Endothelial cell of umbilical vein (primary cell): ENCODE measurements at places on chromosomes 11 and 22. TPM values are rescaled to one million over a fixed set of nuclear protein-coding genes. Genes with fewer than 3 reads are reported as not detected.

Gene IGSF22
- total RNA-seq = not detected in 2 replicates

Gene VSIG2
- 3.6 and 7.0 TPM in 2 replicates for total RNA-seq

Gene SLC37A2
- 1.1 and 1.3 TPM in 2 replicates for total RNA-seq

Gene BAIAP2L2
- total RNA-seq = 0.16 and 0.20 TPM in 2 replicates

Gene CCDC116
- total RNA-seq = 0.33 and 0.53 TPM in 2 replicates

Gene ANKK1
- total RNA-seq = not detected in 2 replicates

Gene P2RX3
- total RNA-seq = not detected in 2 replicates

Gene IGF2
- 21.0 and 34.1 TPM in 2 replicates for total RNA-seq

Gene MRPL17
- total RNA-seq = 86.8 and 87.2 TPM in 2 replicates

Gene ACR
- total RNA-seq = 4.1 and 4.9 TPM in 2 replicates

Gene PGA5
- not detected in 2 replicates for total RNA-seq

Gene VPREB1
- total RNA-seq = not detected in 2 replicates

Gene ALDH3B1
- 0.13 and 0.37 TPM in 2 replicates for total RNA-seq

Gene CSF2RB
- 20.6 and 24.9 TPM in 2 replicates for total RNA-seq

Gene ASCL2
- not detected in 2 replicates for total RNA-seq

Gene SLC22A25
- total RNA-seq = not detected in 2 replicates

Gene OR51E1
- total RNA-seq = not detected in 2 replicates

Gene ST14
- total RNA-seq = not detected in 2 replicates

Gene NAGA
- 29.0 and 33.1 TPM in 2 replicates for total RNA-seq

Gene CYP2D6
- total RNA-seq = 0.91 and 0.97 TPM in 2 replicates

Gene RAB38
- total RNA-seq = 2.1 and 3.6 TPM in 2 replicates

Gene AMOTL1
- 37.8 and 41.8 TPM in 2 replicates for total RNA-seq

Gene AIFM3
- total RNA-seq = not detected in 2 replicates

Gene IL17REL
- 0.12 and 0.15 TPM in 2 replicates for total RNA-seq

Gene AQP11
- 0.22 and 0.35 TPM in 2 replicates for total RNA-seq

Gene OR8K3
- total RNA-seq = not detected in 2 replicates

Gene GLB1L3
- total RNA-seq = not detected in 2 replicates

Gene TREH
- not detected in 2 replicates for total RNA-seq

Gene ANGPTL5
- not detected in 2 replicates for total RNA-seq

Gene ADAMTS15
- total RNA-seq = not detected in 2 replicates

Gene MS4A6A
- 2.7 and 2.9 TPM in 2 replicates for total RNA-seq

Gene KCNK7
- total RNA-seq = 0.60 and 1.3 TPM in 2 replicates

Gene KRTAP5-2
- total RNA-seq = not detected in 2 replicates

Gene SMC1B
- total RNA-seq = 0.07 TPM in 1 of 2 replicates, not detected in the other

Gene NTM
- total RNA-seq = 1.00 and 1.0 TPM in 2 replicates

Gene APOA4
- not detected in 2 replicates for total RNA-seq

Gene KDM4E
- not detected in 2 replicates for total RNA-seq

Gene KIF18A
- total RNA-seq = 14.1 and 18.5 TPM in 2 replicates

Gene DRD4
- total RNA-seq = 0.24 TPM in 1 of 2 replicates, not detected in the other

Gene PDGFB
- 240 and 273 TPM in 2 replicates for total RNA-seq

Gene VSIG10L2
- not detected in 2 replicates for total RNA-seq

Gene C22orf31
- not detected in 2 replicates for total RNA-seq

Gene C11orf97
- not detected in 2 replicates for total RNA-seq

Gene C11orf87
- not detected in 2 replicates for total RNA-seq

Gene PRR33
- not detected in 2 replicates for total RNA-seq

Gene PANX3
- not detected in 2 replicates for total RNA-seq

Gene FAM111B
- total RNA-seq = 17.4 and 21.9 TPM in 2 replicates

Gene KDM4D
- 1.0 and 1.3 TPM in 2 replicates for total RNA-seq

Gene SLC22A9
- total RNA-seq = not detected in 2 replicates

Gene KCNJ5
- 0.13 and 0.14 TPM in 2 replicates for total RNA-seq

Gene NXPE2
- not detected in 2 replicates for total RNA-seq

Gene APOA5
- not detected in 2 replicates for total RNA-seq

Gene P2RY2
- total RNA-seq = 4.4 and 5.6 TPM in 2 replicates

Gene HORMAD2
- total RNA-seq = not detected in 2 replicates

Gene ASPHD2
- 5.5 and 7.8 TPM in 2 replicates for total RNA-seq

Gene INS
- not detected in 2 replicates for total RNA-seq

Gene RFPL3
- not detected in 2 replicates for total RNA-seq

Gene TSSK2
- total RNA-seq = not detected in 2 replicates
